ENCODE measurements at places on chromosomes 4 and X.

- DNase-seq = no peak
These were observed 54.8 kb downstream of the APLN start for GRCh38 chrX:129599996-129600395.

GRCh38 chr4:161949946-161950725 lies 213.7 kb downstream of the FSTL5 start:
- DNase-seq = no peak

- no peak for DNase-seq
These were observed 35.2 kb downstream of the SLC10A7 start for GRCh38 chr4:146486565-146486964.

DNA sequence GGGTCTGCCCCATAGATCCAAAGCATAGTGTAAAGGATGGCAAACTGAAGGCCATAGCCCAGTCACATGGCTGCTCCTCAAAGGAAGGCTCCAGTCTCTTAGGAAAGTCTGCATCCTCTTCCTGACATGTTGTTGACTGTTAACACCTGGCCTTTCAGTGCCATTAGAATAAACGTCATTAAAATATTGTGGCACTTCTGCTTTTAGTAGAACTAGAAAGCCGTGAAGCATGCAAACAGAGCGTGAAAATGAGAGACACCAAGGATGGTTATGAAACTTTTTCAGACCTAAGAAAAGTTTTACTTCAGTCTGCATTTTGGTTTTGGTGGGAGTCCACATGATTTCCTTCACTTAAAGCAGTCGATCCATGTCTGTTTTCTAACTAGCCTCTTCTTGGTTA lies 41.1 kb upstream of the AFF2 start:
- no peak for DNase-seq

GRCh38 chr4:95165926-95166524 lies 382.7 kb downstream of the UNC5C start:
- DNase-seq = peak; percentile 47

GRCh38 chr4:153495480-153496193 lies 29.5 kb downstream of the TMEM131L start:
- DNase-seq = no peak

DNA sequence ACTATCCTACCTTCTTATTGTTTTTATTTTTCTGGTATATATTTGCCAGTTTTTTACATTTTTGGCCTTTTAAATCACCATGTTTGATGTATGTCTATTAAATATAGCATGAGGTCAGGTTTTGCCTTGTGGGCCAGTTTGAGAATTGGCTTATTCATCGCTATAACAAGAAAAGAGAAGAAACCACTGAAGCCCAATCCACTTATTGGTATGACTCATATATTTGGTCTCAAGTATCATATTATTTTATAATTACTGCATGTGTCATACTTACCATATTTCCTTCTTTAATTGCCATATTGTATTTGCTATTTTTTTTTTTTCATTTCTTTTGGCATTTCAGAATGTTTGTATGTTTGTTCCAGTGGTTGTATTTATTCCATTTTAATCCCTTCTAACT lies 99.3 kb downstream of the IRF2 start:
- DNase-seq = no peak

- DNase-seq = peak; percentile 89
These were observed 172 bp upstream of the HSPA4L start for GRCh38 chr4:127782025-127782274.

DNA sequence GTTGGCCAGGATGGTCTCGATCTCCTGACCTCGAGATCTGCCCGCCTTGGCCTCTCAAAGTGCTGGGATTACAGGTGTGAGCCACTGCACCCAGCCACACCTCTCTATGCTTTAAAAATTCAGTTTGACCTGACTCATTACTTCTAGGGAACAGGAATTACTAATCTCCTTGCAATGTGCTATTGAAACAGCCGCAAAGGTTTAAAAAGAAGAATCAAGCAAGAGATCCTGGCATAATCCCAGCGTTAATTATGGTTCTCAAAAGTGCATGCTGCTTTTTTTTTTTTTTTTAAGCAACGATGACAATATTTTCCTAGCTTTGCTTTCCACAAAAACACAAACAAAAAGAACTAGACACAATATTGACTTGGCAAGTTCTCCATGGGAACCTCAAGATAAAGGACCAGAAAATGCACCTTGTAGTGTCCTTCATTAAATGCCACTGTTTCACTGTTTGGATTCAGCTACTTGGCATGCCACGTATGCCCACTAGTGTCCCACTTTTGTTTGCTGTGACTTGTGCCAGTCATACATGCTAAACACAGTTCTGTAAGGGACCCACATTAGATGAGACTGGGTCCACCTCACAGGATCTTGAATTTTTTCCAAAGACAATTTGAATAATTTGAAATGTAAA lies 112.6 kb upstream of the PPARGC1A start:
- no peak for DNase-seq

GRCh38 chrX:29662101-29662500 lies 553.3 kb upstream of the MAGEB2 start:
- no peak for DNase-seq

DNA sequence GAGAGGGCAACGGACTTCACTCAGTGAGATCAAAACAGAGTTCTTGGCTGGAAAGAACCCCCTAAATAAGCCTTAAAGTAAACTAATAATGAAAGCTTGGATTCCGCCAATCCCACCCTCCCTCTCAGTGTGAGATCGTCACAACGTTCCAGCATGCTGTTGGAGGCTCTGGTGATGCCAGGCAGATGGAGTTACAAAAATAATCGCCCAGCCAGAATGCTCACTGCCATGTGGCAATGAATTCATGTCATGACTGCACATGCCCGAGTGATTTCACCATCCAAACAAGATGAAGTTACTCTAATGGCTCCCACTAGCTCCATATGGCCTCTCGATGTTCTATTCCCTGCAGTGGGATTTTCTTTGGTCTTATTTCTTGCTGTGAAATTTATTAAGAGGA lies 248.0 kb downstream of the SPATA18 start:
- DNase-seq = no peak

DNA sequence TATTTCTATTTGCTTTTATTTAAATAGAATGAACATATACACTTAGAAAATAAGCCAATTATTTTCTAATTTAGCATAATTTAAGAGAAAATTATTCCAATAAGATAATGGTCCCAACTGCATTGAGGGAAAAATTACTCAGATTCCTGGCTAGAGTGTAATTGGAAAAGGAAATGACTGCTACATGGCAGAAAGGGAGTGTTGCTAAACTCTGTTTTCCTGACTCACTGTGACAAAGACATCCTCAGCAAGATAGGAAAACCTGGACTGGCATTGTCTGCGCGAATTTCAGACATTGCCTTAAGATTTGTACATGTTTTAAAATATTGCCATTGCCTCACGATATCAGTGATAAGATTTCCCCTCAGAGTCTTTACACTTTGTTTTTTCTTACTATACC lies 8.2 kb downstream of the TNIP3 start:
- no peak for DNase-seq

DNA sequence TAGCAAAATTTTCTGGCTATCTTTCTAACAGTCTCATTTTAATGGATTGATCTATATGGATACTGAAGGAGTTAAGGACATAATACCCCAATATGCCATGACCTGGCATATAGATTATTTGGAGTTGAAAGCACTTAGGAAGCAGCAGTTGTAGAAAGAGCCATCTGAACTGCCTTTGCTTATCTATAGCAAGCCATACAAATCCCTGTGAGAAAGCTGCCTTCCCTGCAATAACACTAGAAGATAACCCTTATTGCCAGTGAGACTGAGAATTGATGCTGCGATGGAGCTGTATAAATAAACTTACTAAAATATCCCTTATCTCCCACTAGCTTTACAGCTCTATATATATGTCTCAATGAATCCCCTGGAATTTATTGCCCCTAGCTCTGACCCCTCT lies 346.3 kb downstream of the TECRL start:
- no peak for DNase-seq

DNA sequence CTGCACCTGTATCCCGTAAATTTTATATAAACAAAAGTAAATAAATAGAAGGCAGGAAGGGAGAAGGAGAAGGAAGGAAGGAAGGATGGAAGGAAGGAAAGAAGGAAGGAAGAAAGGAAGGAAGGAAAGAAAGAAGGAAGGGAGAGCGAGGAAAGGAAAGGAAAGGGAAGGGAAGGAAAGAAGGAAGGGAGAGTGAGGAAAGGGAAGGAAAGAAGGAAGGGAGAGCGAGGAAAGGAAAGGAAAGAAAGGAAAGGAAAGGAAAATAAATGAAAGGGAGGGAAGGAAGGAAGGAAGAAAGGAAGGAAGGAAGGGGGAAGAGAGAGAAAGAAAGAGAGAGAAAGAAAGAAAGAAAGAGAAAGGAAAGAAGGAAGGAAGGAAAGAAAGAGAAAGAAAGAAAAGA lies 43.0 kb upstream of the FRG1 start:
- DNase-seq = no peak

GRCh38 chrX:21490341-21490740 lies 116.1 kb downstream of the CNKSR2 start:
- DNase-seq = no peak

GRCh38 chrX:68433155-68433980 lies at the start of gene OPHN1:
TSS of gene OPHN1 (minus strand) at chrX:68433495. CDS start at chrX:68433020, 475 bp downstream.
- DNase-seq = peak; percentile 63

DNA sequence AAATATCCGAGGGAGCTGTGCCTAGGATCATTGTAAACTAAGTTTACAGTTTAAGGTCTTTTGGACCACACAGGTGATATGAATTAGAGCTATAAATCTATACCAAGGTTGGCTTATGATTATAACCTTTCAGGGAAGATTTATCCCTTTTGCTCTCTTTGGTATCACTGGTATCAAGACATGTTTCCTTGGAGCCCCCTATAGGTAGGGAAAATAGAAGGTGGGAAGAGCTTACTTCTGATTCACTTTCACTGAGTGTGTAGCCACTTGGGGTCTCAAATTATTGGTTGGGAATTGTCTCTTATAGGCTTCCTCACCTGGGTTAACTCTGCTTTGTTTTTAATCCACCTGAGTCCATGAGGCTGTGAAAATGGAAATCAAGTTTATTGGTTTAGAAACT lies 262.1 kb upstream of the NR3C2 start:
- DNase-seq = no peak
